Mammary epithelial cell (primary cell): ENCODE measurements at places on chromosomes 3 and 15. TPM values are rescaled to one million over a fixed set of nuclear protein-coding genes. Genes with fewer than 3 reads are reported as not detected.

Gene PXK
- polyA plus RNA-seq, result 12.4 TPM

GRCh38 chr3:17639765-17640164 is 102.7 kb downstream of the TBC1D5 start:
- DNase-seq, result peak; percentile 85

GRCh38 chr3:67325231-67325630 is 327.1 kb downstream of the KBTBD8 start:
- no peak for DNase-seq

DNA sequence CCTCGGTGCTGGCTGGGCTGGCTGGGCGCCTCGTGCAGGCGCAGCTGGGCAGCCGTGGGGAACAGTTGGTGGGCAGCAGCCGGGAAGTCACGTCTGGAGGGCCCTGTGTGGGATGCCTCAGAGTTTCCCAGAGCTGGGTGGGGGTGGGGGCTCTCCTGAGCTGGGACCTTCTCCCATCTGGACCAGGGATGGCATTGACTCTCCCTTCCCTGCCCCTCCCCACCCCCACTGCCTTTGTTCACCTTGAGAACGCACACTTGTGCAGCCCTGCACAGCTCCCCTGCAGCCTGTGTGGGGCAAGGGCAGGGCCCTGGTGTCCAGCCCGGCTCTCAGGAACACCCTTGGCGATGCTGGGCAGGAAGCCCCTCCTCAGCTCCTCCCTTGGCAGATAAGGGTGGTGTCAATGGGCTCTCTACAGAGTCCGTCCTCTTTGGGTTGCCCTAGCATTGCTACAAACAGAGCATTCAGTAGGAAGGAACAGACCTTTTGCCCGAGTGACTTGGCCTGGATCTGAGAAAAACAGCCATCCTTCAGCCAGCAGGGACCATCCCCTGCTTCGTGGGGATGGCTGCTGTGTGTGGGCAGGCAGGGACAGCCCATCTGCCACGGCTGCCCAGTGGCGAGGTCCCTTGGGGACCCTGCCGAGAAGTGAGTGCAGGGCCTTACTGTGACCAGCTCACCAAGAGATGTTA is 25.5 kb upstream of the KLF13 start:
- no peak for DNase-seq

Gene CCR3
- polyA plus RNA-seq, result not detected

- DNase-seq, result peak; percentile 2
These were observed 172.2 kb downstream of the PPM1L start for GRCh38 chr3:160928183-160928726.

- DNase-seq, result no peak
These were observed 1.3 kb upstream of the ABCF3 start for GRCh38 chr3:184184546-184185230.

GRCh38 chr3:165669504-165669903 is 167.7 kb downstream of the BCHE start:
- no peak for DNase-seq

GRCh38 chr15:60541481-60542299 is 62.7 kb upstream of the ICE2 start:
- no peak for DNase-seq

DNA sequence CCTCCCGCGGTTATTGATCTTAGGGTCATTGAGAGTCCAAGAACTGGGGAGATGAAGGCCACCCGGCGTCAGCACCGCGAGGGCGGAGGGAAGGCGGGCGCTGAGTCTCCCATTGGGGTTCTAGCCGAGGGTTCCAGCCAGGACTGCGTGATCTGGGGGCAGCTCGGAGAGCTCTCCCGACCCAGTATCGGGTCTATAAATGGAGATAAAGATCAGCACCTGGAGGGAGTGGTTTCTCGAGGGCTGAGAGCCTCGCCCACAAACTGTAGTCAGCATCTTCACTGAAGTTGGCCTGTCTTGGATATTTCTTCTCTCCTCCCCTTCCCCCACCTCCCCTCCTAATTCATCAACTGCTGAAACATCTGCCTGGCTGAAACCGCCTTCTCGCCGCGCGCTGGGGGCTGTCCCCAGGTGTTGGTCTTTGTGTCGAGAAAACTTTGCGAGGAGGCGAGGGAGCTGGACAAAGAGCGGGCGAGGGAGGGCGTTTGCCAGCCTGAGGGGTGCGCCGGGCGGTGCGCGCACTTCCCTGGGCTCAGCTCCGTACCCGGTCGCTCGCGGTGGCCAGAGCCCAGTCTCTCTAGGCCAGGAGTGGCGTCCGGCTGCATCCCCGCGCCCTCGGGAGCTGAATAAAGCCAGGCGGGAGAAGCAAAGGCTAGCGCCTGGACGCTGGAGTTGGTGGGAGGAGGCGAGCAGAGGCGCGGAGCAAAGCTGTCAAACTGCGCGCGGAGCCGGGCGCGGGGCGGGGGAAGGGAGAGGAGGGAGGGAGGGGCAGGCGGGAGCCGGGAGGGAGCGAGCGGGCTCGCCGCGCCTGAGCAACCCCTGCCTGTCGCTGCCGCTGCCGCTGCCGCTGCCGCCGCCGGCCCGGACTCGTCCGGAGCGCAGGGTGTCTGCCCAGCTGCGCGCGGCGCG is at the start of gene ST8SIA2:
TSS of gene ST8SIA2 (plus strand) at position 811 of the 909 bp plus-strand sequence. CDS start 184 bp downstream, outside the sequence.
- DNase-seq, result peak; percentile 48

Gene GCSAM
- polyA plus RNA-seq, result 3.5 TPM

- DNase-seq, result no peak
These were observed 23.5 kb downstream of the RUVBL1 start for GRCh38 chr3:128100161-128100560.

- no peak for DNase-seq
These were observed 51.9 kb downstream of the SERPINI1 start for GRCh38 chr3:167787440-167787839.

GRCh38 chr15:70701891-70702568 is 61.3 kb downstream of the UACA start:
- DNase-seq, result peak; percentile 44

DNA sequence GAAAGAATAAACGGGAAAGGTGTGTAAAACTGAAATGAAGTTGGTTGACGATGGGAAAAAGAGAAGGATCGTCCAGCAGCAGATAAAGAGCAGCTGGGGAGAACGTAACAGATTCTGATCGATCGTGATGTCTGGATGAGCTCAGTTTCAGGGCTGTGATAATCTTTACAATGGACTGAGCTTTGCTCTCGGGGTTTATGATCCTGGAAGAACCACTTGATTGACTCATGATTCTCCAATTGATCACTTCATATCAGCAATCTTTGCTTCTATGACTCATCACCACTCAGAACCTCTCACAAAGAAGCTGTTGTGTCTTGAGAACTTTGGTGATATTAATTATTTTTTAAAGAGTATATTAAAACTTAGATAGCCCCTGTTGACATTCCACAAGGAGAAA is 690.7 kb downstream of the TUSC7 start:
- DNase-seq, result no peak

- DNase-seq, result no peak
These were observed 405.3 kb upstream of the SUCLG2 start for GRCh38 chr3:68059628-68060152.

Gene GOLGA6L7
- polyA plus RNA-seq, result not detected

- DNase-seq, result peak; percentile 77
These were observed 4.4 kb upstream of the DLG1 start for GRCh38 chr3:197302696-197303341.

- DNase-seq, result no peak
These were observed 498.1 kb upstream of the RGMA start for GRCh38 chr15:93587059-93587521.

- DNase-seq, result no peak
These were observed 17.9 kb downstream of the ILDR1 start for GRCh38 chr3:122004107-122004506.

Gene ARID3B
- polyA plus RNA-seq, result 4.2 TPM

Gene GNAT1
- 0.05 TPM for polyA plus RNA-seq

DNA sequence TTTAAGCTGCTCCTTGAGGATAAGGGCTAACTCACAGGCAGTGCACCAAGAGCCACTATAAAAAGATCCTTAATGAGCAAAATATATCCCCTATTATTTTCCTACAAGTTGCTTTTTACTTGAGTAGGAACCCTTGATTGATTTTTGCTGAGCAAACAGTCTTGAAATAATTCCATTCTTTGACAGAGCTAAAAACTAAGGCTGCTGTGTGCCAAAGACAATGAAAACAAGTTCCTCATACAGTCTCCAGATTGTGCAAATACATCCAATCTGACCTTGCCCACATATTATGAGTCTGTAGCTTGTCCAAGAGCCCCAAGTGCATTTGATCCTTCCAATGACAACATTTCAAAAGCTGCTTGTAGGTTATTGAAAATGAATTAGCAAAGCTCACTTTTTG is 15.0 kb downstream of the PRKAR2A start:
- no peak for DNase-seq

DNA sequence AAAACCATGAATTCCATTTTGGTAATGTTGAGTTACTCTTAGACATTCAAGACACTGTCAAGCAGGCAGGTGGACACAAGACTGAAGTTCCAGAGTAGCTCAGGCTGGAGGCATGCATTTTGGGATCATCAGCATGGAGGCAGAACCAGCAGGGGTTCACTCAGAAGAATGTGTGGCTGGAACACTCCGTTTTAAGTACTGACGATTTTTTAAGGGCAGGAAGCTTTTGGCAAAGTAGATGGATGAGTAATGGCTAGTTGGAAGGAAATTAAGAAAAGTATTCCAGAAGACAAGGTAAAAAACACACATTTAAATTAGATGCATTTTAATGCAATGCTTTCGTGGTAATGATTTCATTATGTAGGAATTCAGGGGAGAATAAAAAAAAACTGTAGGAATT is 420.4 kb downstream of the ROBO2 start:
- no peak for DNase-seq

DNA sequence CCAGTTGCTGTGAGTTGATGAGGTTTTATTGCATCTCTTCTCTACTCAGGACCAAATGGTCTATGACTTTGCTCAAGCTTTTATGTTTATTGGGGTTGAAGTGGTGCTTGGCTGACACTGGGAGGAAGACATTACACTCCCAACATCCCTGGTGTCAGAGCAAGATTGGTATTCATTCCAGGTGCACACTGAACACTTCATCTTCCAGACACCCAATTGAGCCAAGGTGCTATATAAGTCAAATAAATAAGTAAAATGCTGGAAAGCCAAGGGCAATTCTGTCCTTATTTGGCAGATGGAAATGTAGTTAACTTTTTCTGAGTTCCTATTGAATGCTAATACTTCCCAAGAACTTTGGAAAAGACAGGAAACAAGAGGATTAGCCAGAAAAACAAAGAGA is 53.2 kb upstream of the CDV3 start:
- no peak for DNase-seq

Gene TFRC
- polyA plus RNA-seq, result 115 TPM

DNA sequence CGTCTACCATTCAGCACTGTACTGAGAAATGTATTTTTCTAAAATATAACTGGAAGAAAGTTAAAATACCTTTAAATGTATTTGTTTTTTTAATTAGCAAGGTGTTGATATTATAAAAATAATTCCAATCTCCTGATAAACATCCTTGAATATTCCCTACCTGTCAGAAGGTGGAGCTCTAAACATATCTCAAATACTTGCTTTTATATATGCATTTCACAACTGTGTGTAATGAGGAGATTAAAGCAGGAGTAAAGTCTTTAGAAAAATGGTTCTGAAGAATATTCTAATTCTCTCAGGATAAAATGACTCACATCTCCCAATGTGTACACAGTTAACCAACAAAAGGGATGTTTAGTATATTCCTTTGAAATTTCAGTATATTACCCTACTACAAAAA is 422.7 kb downstream of the PLCL2 start:
- DNase-seq, result no peak

Gene FEZF2
- not detected for polyA plus RNA-seq

- DNase-seq, result no peak
These were observed 81.4 kb downstream of the IL12A start for GRCh38 chr3:160069986-160070385.

DNA sequence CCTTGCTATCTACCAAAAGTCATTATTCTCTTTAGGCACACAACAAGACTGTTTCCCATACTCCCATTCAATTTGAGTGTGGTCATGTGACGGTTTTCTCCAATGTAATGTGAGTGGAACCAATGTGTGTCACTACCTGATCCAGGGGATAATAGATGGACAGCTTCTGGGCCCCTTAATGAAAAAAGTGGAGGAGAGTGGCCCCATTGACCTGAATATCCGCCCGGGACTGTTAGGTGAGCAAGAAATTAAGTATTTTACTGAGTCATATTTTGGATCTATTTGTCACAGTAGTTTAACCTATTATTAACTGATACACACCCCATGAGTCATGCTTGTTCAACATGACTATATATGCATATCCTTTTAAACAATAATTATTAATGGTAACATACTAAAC is 15.1 kb upstream of the ARID3B start:
- DNase-seq, result peak; percentile 90

Gene SLC9C1
- polyA plus RNA-seq, result not detected

Gene ALDH1L1
- 0.80 TPM for polyA plus RNA-seq

DNA sequence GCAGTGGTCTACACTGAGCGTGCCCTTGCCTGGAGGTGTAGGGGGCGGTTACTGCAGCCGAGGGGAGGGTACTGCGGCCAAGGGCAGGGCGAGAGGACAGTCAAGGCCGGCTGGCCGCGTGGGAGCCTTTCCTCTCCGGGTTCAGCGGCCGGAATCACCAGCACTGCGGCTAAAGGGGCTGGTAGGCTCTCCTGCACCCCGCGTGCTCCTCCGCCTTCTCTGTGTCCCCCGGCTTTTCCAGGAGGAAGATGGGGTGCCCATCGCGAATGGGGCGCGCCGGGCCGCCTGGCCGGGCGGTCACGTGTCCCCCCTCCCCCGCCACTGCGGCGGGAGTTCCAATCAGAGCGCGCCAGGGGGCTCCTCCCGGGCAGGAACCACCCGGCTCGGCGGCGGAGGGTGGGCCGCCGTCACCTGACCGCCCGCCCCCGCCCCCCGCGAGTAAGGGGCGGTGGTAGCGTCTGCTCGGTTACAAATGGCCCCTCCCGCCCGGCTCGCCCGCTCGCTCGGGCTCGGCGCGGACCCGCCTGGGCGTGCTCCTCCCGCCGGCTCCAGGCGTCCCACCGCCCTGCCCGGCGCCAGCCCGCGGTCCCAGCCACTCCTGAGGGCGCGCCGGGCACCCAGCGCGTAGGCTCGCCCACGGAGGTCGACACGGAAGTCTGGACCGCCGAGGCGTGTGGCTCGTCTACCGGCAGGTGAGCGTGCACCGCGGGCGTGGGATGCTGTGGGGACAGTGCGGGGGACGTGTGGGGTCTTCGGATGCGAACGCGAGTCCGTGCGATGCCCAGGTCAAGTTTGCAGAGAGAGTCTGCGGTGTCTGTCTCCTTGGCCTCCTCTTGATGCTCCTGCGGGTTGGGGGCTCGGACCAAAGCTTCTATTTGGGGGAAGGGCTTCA is 242.6 kb upstream of the TOPAZ1 start:
- peak; percentile 51 for DNase-seq

GRCh38 chr15:96699871-96700401 is 369.4 kb downstream of the NR2F2 start:
- DNase-seq, result no peak

DNA sequence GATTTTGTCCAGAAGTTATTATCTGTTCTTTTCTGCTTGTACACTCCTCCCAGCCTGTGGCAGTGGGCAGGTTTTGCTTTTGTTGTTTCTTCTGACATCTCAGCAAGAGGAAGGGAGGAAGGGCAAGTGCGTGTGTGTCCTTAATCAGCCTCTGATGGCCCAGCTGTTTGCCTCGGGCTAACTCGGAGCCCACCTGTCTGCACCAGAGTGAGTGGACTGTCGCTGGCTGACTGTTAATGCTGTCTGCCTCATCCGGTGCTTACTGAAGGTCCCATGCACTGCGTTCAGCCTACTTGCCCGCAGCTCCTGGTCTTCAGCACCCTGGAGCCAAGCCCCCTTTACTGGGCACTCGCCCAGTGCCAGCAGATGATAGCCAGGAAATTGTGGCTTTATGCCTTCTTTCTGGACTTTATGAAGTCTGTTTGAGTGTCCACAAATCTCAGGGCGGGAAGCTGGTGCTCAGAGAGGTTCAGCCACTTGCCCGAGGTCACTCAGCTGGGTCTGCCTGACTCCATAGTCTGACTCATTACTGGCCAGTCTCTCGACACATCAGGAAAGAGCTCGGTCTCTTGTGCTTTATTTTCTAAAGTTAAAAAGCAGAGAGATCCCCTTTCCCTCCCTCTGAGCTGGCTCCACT is 89.5 kb downstream of the CHRNA7 start:
- no peak for DNase-seq
